ENCODE measurements at places on chromosomes 2 and 18.
A peak's percentile ranks its signal among the peaks of the same experiment; 100 is the strongest.

- DNase-seq = no peak
Measured at GRCh38 chr18:79779700-79780190, 18.0 kb upstream of the KCNG2 start.

- no peak for DNase-seq
Measured at GRCh38 chr2:109648041-109648527, 33.9 kb downstream of the SOWAHC start.

- peak; percentile 31 for DNase-seq
Measured at GRCh38 chr2:98518101-98518500, 73.4 kb downstream of the INPP4A start.

DNA sequence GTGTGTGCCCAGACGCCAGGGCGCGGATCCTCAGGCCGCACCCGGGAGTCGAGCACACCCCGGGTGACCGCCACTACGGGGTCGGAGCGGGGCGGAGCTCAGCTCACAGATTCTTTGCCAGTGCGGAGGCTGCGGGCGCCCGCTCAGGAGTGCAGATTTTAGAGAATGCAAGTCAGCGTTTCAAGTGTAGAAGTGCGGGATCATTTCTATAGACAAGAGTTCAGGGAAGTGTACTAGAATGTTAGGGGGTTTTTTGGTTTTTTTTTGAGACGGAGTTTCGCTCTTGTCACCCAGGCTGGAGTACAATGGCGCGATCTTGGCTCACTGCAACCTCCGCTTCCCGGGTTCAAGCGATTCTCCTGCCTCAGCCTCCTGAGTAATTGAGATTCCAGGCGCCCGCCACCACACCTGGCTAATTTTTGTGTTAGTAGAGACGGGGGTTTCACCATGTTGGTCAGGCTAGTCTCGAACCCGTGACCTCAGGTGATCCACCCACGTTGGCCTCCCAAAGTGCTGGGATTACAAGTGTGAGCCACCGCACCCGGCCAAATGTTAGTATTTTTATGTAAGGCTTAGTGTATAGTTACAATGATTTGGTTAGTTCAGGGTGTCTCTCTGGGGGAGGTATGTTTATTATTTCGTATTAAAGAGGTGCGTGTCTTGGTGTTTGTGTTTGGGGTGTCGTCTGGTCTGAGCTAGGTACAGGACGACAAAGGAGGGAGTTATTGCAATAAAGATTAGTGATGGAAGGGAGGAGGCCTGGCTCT is 619 bp upstream of the FAM168B start:
- DNase-seq = peak; percentile 46

DNA sequence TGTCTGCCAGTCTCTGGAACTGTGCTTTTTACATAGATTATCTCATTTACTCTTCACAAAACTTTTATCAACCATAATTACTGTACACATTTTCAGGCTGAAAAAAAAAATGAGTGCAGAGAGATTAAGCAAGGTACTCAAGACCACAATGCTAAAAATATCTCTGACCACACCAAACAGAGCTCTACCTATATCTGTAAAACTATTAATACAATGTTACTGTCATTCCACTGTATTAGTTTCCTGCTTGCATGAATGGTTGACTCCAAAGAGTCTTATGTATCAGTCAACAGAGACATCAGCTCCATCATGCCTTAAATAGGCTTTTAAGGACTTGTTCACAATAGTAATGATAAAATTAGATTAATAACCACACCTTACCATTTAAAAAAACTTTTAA is 134.7 kb upstream of the CCDC150 start:
- no peak for DNase-seq

DNA sequence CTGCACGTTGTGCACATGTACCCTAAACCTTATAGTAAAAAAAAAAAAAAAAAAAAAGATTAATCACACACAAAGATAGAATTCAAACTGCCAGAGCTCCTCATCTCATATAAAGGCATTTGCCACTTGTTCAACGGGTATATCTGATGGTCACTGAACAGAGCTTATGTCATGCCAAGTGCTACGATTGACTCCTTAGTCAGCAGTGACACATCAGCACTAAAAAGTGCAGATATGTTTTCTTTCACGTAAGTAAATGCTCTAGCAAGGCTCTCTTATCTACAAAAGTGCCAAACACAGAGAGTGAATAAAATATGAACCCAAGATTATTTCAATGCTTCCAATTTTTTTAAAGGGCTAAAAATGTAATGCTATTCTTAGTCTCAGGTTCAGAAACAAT is 1.1 kb downstream of the LMAN1 start:
- DNase-seq = no peak

GRCh38 chr2:1046067-1046466 is 95.4 kb downstream of the SNTG2 start:
- no peak for DNase-seq

DNA sequence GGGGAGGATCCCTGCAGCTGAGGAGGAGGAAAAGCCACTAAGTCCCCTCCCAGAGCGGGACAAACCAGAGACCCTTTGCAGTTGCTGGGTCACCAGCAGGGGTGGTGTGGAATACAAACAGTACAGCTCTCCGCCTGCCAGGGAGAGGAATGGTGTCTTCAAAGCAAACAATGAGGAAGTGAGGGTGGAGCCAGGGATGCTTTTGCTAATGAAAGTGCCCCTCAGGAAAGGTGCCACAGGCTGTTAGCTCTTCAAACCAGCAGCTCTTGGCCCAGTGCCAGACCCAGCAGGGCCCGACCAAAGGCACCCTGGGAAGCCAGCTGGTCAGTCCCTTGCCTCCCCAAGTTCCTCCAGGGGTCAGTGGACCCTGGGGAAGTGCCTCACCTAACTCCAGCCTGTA is 102.8 kb downstream of the HIBCH start:
- no peak for DNase-seq

GRCh38 chr2:27723372-27724144 is 48.0 kb upstream of the MRPL33 start:
- DNase-seq = peak; percentile 40

DNA sequence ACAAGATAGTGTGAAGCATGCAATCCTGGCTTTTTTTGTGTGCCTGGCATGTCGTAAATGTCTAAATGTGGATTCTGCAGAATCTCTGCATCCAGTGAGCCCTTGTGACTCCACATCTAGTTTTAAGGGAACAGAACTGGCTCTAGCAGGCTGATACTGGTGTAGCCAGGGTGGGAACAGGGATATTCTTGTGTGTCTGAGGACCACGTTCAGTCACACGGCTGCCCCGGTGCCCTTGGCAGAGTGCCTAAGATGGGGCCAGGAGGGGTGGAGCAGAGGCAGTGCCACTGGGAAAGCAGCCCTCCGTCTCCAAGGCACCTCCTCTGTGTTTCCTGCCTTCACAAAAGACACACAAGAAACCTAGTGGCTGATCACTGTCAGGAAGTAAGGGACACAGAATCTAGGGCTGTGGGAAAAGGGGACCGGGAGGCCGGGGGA is 91.5 kb upstream of the PARD3B start:
- DNase-seq = no peak

DNA sequence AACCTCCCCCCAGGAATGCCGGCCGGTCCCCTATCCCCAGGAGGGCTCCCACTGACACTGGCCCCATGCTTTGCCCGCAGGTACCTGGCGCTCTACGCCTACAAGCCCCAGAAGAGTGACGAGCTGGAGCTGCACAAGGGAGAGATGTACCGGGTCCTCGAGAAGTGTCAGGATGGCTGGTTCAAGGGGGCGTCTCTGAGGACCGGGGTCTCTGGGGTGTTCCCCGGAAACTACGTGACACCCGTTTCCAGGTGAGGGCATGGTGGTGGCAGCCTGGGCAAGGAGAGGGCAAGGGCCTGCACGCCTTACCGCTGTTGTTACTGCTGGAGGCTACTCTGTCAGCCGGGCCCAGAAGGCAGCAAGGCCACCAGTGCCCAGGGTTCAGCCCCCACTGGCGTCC is 181.3 kb downstream of the SEPTIN10 start:
- DNase-seq = no peak

- no peak for DNase-seq
Measured at GRCh38 chr18:67518566-67518965, 2.0 kb upstream of the DSEL start.

GRCh38 chr2:172817411-172817810 is 81.8 kb downstream of the RAPGEF4 start:
- no peak for DNase-seq

- no peak for DNase-seq
Measured at GRCh38 chr2:219025637-219026585, 15.4 kb downstream of the CFAP65 start.

DNA sequence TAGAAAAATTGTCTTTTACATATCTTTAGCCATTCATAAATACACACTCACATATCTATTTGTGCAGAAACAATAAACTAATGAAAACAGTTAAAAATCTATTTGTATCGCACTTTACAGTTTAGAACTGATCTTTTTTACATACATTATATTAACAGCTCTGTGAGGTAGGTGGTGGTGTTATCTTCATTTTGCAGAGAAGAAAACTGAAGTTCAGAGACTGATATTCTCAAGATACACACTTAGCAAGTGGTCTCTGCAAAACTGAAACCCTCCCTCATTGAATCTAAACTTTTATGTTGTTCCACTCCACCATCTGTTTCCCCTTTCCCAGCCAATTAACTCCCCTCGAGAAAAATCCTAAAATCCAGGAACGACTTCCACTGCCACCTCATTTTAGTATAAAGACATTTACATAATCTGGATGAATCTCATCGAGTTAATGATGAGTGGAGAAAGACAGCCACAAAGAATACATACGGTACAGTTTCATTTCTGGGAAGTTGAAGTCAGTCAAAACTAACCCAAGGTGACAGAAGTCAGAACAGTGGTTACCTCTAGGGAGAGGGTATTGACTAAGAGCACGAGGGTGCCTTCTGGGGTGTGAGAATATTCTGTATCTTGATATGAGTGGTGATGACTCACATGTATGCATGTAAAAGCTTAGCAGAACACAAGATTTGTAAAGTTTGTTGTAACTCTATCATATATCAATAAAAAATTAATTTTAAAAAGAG is 524.2 kb upstream of the TCF4 start:
- DNase-seq = peak; percentile 9

DNA sequence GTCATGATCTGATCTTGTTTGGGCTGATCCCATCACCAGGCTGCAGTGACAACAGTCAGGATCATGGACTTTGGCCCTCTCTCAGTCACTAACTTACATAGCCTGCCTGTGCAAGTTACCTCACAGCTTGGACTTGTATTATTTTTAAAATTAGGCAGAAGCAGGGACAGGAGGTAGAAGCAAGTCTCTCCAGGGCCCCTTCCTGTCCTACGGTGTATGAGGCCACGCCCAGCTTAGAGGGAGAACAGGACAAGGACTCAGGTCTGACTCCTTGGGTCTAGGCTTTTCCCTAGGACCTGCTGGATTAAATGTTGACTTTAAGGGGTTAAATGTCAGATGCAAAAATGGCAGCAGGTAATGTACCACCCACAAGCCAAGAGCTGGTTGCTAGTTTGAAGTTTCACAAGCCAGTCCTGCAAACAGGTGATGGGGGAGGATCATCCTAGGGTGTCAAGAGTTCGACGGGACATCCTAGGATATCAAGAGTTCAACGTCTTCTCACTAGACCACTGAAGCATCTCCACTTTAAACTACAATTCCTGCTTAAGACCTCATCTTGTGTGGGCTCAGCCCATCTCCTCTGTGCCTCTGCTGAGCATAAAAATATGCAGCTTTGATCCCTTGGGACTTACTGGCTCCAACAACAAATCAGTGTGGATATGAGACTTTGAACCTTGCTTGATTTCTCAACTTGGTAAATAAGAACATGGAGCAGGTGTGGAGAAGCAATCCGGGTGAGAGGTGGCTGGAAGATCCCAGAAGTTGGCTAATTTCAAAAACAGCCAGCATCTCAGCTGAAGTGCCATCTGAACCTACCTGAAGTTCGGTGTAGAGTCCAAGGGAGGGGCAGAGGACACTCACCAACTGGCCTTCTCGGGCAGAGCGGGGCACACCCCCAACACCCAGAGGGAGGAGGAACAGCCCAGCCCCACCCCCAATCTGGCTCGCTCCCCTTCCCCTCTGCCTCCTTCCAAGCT is 39.5 kb downstream of the SFXN5 start:
- no peak for DNase-seq

GRCh38 chr18:68035774-68036522 is 519.4 kb upstream of the DSEL start:
- DNase-seq = no peak

GRCh38 chr2:233240897-233241296 is 10.6 kb upstream of the ATG16L1 start:
- DNase-seq = peak; percentile 36

DNA sequence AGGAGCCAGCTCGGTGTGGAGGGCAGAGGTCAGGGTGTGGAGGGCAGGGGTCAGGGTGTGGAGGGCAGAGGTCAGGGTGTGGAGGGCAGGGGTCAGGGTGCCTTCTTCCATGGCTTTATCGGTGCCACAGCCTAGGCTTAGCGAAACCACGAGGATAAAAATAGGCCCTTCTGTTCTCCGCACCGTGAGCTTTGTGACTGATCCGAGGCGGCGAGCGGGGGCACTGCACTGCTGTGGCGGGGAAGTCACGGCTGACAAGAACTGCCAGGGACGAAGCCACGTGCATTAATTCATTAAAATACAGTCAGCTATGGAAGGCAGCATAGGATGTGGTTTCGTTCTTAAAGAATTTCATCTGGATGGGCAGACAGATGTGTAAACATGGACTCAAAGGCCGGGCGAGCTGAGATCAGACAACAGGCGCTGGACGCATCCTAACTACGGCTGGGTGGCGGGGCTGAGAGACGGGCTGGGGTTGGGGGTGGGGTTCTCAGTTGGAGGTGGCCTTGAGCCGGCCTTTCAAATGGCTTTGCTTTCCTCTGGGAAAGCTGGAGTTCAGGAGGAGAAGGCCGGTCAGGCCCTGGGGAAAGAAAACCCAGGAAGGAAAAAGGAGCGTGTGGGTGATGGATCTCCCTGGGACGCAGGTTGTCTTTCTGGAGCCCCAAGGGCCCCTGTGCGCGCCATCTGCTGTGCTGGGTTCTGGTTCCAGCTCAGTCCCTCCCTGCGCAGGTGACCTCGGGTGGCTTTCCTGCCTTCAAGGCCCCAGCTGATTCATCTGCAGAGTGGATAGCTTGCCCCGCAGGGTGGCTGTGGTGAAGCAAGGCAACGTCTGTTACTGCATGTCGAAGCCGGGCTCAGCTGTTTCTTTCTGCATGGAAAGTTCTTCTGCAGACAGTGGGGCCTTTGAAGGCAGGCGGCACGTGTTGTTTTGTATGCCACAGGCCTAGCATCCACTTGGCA is 958 bp upstream of the ALLC start:
- no peak for DNase-seq

- DNase-seq = no peak
Measured at GRCh38 chr2:41500895-41501294, 546.9 kb upstream of the PKDCC start.

- no peak for DNase-seq
Measured at GRCh38 chr2:220040346-220040745, 412.9 kb downstream of the SLC4A3 start.

GRCh38 chr2:197378494-197379307 is 56.1 kb downstream of the SF3B1 start:
- DNase-seq = peak; percentile 45

DNA sequence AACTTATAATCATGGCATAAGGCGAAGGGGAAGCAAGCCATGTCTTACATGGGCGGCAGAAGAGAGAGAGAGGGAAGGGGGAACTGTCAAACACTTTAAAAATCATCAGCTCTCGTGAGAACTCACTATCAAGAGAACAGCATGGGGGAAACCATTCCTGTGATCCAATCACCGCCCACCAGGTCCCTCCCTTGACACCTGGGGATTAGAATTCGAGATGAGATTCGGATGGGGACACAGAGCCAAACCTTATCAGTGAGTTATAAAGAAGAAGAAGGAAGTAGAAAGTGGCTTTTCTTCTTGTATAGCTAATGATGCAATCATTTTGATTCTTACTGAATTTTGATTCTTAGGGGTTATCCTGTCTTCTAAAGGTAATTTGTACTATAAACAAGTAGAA is 51.4 kb downstream of the SMCHD1 start:
- DNase-seq = no peak
